ENCODE measurements at places on chromosomes 11 and 22. TPM values are rescaled to one million over a fixed set of nuclear protein-coding genes. Genes with fewer than 3 reads are reported as not detected.
A peak's percentile ranks its signal among the peaks of the same experiment; 100 is the strongest.

DNA sequence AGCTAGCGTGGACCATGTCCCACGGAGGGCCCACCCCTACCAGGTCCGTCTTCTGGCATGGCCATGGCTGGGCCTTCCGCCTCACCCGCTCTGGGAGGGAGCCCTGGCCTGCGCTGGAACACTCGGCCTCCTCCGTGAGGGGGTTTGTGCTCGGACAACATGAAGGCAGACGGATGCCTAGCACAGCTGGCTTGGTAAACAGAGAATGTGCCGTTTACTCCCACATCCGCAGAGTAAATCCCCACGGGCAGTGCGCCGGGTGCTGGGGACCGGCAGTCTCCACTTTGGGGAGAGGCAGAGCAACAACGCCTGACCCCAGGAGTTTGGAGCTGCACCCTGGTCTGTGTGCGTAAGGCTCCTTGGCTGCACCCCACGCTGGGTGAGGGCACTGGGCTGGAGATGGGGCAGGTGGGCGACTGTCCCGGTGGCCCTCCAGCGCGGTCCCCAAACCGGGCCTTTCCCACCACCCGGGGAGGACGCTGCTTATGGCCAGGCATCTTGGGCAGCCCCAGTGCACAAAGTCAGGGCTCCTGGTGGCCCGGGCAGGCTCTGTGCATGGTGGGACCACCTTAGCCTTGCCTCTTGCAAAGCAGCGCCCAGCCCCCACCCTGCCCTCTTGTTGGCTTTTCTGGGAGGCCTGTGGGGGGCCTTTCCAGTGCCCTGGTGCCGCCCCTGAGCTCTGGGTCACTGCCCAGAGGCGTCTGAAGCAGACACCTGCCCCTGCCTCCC, 30.7 kb upstream of the MUC5AC start:
- DNase-seq: no peak

The KCNC1 gene
- not detected for polyA plus RNA-seq

The SWAP70 gene
- polyA plus RNA-seq: 69.8 TPM

The APOL5 gene
- polyA plus RNA-seq: not detected

- DNase-seq: no peak
These were observed 4.3 kb downstream of the MTFP1 start for GRCh38 chr22:30429887-30430286.

- no peak for DNase-seq
These were observed 21.5 kb downstream of the OR56B4 start for GRCh38 chr11:6129011-6129410.

- DNase-seq: no peak
These were observed 24.4 kb downstream of the SYNGR1 start for GRCh38 chr22:39374191-39374590.

DNA sequence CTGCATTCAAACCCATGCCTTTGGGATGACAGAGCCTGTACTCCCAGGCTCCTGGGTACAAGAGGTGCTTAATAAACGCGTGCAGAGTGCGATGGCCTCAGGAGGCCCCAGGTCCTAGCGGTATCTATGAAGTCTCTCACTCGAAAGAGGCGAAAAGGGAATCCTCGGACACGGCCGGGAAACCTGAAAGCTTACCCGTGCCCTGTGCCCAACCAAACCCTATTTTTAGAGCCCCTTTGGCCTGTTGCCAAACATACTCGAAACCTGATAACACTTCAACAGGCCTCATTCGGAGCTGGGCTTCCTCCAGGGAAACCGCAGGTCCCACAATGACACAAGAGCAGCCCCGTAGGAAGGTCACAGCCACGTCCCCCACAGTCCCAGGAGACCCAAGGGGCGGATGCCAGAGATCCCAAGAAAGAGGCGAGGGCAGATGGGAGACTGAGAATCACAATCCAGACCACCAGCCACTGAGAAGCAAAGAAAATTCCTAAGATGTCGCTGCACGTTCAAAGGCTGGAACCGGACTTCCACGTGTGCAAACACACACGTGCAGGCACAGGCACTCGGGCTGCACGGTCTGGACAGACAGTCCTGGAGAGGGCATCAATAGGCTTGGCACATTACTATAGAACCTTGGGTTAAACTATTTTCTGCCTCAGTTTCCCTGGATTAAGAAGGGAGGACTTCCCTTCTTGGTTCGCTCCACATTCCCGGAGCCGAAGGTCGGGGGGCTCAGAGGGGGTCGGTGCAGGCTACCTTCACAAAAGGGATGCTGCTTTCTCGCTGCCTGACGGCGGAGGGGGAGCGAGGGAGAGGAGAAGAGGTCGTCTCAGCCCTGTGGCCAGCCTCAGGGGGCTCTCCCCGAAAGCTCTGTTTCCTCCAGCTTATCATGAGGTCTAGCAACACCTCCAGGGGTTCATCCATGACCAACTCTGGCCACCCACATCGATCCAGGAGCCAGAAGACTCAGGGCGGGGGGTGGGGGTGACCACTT, 8.2 kb downstream of the PDGFB start:
- DNase-seq: peak; percentile 70

DNA sequence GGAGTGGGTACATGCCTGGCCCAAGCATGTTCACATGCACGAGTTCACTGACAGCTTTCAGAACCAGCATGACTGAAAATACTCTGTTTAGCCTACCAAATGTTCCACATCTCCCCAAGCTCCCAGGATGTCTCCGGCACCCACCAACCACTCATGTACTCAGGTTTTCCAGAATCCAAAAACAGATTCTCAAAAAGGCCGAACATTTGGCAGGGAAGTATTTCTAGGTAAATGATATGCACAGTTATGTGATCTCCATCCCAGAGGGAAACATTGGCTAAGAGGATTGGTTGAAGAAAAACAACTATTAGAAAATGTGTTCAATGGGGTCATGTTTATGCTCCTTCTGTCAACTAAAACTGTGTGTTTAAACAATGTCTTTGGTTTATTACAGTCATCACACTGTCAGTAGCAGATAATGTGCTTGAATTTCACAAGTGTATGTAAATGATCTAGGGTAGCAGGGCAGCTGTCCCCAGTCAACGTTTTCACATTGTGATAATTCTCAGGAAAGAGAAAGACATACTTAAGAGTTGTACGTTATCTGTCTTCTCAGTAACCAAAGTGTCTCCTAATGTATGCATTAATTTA, 52.3 kb downstream of the BARX2 start:
- DNase-seq: no peak

DNA sequence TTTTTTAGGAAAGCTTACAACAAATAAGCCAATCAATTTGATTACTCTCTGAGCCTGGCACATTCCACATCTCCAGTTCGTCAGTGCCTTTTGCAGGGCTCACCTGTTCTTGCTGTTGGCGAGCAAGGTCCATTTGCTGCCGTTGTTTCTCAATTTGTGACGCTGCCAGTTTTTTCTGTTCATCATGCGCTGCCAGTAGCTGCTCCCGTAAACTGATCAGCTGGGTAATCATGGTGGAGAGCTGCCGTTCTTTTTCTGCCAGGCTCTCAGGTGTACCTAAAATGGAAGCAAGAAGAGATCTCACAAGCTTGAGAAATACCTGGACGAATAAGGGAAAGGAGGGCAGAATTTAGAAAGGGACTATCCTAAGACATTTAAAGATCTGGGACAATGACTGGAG, 169.7 kb downstream of the SOX6 start:
- DNase-seq: no peak

The PAMR1 gene
- not detected for polyA plus RNA-seq

GRCh38 chr22:29334696-29335344, 19.3 kb upstream of the RASL10A start:
- no peak for DNase-seq

The FLRT1 gene
- polyA plus RNA-seq: not detected

GRCh38 chr11:96520939-96521338, 131.1 kb downstream of the JRKL start:
- DNase-seq: no peak

DNA sequence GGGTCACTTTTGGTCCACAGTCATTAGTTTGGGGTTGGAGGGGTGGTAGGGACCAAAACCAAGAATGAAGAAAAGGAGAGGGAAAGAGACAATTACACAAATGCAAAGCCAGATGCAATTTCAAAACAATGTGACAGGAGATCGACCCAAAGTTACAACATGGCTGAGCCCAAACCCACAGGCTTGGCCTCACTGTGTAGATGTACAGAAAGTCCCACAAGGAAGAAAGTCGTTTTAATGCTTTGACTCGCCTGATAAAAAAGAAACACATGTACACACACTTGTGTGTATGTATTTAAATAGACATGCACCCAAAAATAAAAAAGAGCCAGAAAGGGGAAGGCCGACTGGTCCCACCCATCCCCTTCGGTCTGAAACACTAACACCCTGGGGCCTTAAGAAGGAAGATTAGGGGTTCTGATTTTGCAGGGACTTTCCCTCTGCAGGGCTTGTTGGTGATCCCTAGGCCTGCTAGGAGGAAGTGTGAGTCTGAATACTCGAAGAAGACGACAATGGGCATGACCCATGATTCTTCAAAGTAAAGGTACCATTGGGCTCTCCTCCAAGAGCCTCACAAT, 104.1 kb downstream of the ETS1 start:
- peak; percentile 90 for DNase-seq

DNA sequence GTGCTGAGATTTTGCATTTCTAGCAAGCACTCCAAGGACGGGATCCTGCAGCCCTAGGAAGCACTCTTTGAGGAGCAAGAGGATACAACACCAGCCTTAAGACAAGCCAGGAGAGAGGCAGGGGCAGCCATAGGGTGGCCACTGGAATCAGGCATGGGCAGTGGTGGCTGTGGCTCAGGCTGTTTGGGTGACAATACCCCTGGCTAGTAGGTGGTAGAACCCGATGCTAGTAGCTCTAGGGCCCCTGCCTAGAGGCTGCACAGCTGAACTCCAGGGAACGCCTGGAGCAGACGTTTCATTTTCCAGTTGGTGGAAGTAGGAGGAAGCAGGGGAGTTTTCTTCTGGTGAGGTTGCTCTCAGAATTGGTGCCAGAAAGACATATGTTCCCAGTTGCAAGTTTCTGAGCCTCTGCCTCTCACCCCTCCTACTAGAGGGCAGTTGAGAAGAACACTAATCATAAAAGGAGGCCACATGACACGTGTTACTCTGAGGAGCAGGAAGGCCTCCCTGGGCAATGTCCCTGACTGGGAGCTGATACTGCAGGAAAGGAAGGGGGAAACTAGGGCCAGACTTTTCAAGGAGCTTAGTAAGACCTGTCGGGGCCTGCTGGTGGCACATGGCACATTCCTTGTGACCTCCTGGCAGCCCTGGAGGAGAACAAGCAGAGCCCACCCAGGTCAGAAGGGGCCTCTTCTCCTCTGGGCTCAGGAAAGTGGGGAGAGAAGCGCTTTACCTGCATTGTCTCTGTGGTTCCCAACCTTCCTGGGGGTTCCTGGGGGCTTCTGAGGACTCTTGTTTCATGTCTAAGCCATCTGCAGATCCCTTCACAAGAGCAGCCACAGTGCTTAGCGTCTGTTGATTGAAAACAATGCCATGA, 56.6 kb upstream of the DRD2 start:
- DNase-seq: no peak

DNA sequence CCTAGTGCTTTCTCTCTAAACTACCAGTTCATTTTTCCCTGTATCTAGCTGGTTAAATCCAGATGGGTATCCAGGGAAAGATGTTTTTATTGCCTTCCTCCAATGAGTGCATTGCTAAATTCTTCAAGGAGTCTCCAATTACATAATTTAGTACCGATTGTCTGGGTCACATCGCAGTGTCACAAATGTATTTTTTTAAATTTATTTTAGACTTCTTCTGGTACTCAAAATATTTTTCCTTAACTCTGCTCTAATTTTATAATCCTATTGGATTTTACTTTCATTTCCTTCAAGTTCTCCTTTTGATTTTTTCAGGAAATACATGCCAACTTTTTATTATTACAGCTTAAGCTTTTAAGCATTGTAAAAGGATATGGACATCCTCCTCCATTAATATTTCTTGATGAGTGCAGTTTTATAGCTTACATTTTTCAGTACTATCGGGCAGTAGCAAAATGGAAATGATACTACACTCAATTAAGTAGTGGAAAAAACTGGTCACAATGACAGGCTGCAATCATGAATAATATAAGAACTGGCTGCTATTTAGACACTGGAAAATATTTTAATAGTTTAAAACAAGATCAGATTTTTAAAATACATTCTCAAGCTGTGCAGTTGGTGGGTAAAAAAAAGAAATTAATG, 20.3 kb downstream of the BBOX1 start:
- no peak for DNase-seq

DNA sequence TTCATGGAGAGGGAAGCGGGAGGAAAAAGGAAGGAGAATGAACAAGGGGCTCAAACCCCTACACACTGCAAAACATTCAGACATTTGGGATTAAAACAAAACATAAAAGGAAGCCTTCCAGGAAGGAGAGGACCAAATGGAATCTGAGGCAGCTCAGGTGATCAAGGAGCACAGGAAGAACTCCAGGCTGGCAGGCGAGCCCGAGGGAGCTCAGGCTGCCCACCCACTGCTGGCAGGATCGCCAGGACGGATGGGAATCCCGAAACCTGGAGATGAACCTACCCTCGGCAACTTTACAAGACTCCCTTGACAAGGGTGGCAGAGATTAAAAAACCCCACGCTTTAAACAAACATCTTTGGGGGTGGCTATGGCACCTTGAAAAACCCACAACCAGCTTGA, 5.0 kb upstream of the PYGM start:
- no peak for DNase-seq

- peak; percentile 54 for DNase-seq
These were observed 104.2 kb downstream of the MICAL3 start for GRCh38 chr22:17920145-17920605.
